ENCODE measurements at places on chromosomes 2 and 18.

GRCh38 chr18:78776151-78776550 lies 203.5 kb upstream of the SALL3 start:
- no peak for DNase-seq

DNA sequence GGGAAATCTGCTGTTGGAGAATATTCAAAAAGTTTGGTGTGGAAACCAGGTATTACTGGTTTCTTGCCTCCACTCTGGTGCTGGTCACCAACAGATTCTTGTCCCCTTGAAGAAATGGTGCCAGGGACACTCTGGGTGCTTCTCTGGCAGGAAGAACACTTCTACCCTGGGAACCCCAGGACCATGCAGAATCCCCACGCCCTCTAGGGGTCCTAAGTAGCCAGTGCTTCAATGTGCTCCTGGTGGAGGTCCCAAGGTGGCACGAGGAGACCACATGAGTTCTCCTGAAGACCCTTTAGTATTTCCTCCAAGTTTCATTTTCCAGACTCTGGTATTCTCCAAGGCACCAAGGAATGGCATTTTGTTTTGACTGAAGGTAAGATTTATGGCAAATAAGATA lies 380.6 kb downstream of the TSN start:
- DNase-seq = no peak

GRCh38 chr2:120109186-120110061 lies 96.5 kb downstream of the EPB41L5 start:
- peak; percentile 51 for DNase-seq

- DNase-seq = no peak
Observed at GRCh38 chr18:48018851-48019250, 88.4 kb upstream of the SMAD2 start.

DNA sequence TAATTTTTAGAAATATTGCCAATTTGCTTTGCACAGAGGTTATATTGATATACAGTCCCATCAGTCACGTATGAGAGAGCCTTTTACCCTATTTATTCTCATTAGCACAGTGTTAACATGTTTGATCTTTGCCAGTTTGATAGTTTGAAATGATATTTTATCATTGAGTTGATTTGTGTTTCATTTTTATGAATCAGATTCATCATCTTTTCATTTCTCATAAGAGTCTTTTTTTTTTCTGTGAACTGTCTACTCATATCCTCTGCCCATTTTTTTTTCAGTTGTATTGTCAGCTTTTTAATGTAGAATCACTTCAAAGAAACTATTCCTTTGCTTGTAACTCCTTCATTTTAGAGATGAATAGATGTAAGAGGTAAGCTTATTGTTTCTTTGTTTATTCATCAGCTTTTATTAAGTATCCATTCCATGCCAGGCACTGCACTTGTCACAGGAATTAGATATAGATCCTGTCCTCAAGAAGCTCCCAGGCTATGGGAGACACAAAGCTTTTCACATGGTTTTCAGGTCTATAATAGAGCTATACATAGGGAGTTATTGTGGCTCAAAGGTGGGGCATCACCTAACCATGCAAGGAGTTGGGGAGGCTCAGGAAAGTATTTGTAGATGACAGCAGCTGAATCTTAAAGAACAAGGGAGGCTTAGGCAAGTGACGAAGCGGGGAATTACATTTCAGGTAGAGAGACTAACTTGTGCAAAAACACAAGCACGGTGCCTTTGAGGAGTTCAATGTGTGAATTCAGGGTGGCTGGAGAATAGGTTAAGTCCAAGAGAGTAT lies 42.1 kb downstream of the CD28 start:
- no peak for DNase-seq

DNA sequence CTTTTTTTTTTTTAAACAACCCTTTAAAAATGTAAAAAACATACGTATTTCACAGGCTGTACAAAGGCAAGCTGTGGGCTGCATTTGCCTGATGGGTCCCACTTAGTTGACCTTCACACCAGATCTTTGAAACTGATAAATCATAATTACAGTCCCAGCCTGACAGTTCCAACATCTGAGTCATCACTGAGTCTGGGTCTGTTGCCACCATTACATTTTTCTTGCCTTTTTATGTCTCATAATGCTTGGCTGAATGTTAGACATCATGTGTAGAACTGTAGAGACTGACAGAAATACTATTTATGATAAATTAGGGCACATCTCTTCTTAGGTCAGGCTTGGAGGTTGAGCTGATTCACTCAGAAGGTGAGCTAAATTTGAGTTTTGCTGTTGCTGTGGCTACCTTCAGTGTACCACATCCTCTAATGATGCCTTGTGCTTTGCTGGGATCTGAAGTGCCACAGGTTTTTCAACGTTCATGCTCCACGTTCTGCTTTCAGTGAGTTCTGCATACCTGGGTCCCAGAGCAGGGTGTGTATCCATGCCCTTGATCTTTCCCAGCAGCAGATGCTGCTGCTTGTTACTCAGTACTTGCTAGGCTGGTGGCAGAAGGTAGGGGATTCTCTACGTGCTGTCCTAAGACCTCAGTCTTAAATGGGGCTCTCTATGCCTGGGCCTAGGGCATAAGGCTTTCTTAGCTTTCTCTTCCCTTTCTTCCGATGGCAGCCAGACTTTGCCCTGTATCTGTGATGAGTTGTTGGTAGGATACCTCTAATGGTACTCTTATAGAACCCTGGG lies 160.6 kb upstream of the SMAD7 start:
- no peak for DNase-seq

All from DMS153 (cell line).